ENCODE measurements at places on chromosomes 1 and 21.

GRCh38 chr1:87034351-87034750 is 119.9 kb downstream of the HS2ST1 start:
- DNase-seq: no peak

- DNase-seq: no peak
These were observed 36.5 kb upstream of the KCND3 start for GRCh38 chr1:112026016-112026415.

GRCh38 chr1:246907472-246907871 is 24.3 kb downstream of the AHCTF1 start:
- DNase-seq: peak; percentile 41

DNA sequence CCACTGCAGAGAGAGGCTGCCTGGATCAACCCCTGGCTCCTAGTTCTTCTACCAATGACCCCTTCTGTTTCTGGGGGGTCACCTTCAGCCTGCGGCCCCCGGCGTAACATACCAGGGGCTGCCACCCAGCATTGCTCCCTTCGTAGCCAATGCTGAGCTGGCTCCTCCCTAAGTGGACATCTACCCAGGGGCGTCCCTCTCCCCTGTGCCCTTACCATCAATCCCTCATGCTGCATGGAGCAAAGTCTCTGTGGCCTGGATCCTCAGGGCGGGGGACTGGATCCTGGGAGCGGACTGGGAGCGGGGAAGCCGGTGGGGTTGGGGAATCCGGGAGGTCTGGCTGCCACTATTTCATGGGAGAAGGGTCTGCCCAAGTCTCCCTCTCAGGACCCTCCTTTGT is 28.6 kb downstream of the TRIM67 start:
- DNase-seq: no peak

DNA sequence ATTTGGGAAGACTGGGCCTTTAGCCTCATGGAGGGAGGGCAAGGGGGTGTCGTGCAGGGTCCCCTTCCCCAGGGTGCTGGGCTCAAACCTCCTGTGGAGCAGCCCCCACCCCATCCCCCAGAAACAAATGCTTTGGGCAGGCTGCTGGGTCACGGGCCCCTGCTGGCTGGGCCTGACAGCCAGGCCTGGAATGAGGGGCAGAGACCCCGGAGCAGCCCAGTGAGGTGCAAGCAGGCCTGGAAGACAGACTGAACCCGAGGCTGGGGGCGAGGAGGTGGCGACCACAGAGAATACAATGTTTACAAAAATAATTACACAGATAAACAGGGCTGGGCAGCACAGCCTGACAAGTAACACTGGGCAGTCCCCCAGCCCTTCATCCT is 5.3 kb downstream of the CCDC24 start:
- no peak for DNase-seq

DNA sequence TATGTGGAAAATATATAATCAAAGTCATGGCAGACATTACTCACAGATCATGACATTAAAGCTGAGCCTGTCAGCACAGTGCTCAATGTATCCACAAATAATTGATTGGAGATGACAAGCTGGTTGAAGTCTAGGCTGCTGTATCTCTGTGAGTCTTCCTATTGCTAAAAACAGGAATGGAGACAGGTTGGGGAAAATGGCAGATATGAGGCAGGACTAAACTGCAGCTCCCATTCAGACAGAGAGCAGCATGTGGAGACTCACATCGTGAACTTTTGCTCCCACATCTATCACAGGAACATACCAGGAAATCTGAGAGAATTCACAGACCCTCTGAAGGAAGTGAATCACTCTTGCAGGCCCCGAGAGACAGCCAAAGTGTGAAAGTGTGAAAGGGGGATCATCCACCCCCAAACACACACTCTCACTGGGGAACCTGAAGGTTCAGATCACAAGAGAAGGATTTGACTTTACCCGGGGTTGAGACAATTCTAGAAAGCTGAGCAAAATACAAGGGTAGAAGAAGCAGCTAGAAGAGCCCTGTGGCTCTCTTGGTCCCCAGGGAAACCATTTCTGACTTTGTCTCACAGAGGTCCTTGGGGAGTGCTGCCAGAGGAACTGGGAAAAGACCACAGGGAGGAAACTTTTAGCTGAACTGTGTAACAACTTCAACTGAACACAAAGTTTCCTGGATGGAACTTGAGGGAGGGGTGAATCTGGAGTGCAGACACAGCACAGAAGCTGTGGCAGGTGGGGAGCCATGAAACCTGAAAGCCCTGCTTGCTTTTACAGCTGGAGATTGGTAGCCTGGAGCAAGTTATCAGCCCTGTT is 173.4 kb downstream of the S1PR1 start:
- no peak for DNase-seq

DNA sequence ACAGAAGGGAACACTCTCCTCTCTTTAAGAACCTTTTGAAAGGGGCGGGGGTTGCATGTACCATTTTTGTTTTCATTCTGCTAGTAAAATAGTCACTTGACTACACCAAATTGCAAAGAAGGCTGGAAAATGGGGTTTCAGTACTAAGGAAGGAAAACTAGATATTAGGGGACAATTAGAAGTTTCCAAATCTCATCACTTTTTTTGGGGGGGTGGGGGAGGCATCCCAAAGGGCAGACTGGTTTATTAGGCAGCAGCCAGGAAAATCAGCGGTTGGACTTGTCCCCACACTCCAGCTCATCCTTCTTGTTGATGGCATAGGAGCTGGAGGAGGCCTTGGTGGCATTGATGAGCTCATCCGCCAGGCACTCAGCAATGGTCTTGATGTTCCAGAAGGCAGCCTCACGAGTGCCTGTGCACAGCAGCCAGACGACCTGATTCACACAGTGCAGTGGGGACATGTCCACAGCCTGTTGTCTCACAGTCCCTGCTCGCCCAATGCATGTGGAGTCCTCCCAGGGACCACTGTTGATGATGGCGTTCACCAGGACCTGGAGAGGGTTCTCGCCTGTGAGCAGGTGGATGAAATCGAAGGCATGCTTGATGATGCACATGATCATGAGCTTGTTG is 1.7 kb upstream of the TMEM50B start:
- no peak for DNase-seq

- DNase-seq: no peak
These were observed 1.5 kb upstream of the TINAGL1 start for GRCh38 chr1:31574749-31575368.

- peak; percentile 80 for DNase-seq
These were observed 46.8 kb upstream of the A3GALT2 start for GRCh38 chr1:33367485-33368405.

GRCh38 chr1:10216090-10216749 is 5.8 kb downstream of the KIF1B start:
- DNase-seq: no peak

DNA sequence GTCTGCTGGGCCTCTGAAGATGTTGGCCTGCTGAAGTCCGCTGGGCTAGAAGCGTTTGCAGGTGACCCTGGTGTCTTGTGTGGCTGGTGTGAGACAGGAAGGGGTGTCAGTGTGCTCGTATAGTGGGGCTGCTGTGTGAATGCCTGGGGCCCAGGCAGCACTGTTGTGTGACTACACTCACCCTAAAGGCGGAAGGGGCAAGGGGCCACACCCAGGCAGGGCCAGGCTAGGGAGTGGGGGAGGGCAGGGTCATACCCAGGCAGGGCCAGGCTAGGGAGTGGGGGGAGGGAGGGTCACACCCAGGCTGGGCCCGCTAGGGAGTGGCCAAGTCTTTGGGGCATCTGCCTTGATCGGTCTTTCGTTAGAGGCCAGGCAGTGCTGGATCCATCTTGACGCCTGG is 25.0 kb downstream of the PDXK start:
- no peak for DNase-seq

- no peak for DNase-seq
These were observed 43.8 kb upstream of the MACF1 start for GRCh38 chr1:39160703-39161102.

DNA sequence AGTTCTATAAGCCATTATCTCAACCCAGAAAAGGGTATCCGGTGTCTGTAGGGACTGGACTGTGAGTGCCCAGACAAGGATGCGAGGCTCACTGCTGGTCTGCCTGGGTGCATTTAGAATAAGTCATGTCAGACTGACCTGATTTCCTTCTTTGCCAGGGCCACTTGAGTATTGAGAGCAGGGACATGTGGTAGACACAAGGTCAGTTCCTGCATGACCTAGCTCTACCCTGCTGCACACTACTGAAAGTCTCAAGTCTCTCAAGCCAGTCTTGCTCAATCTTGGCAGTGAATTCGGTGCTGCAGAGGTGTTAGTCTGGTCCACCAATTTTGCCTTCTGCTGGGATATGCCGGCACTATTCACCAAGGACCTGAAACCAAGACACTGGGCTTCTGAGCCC is 180.1 kb downstream of the C1orf94 start:
- no peak for DNase-seq

DNA sequence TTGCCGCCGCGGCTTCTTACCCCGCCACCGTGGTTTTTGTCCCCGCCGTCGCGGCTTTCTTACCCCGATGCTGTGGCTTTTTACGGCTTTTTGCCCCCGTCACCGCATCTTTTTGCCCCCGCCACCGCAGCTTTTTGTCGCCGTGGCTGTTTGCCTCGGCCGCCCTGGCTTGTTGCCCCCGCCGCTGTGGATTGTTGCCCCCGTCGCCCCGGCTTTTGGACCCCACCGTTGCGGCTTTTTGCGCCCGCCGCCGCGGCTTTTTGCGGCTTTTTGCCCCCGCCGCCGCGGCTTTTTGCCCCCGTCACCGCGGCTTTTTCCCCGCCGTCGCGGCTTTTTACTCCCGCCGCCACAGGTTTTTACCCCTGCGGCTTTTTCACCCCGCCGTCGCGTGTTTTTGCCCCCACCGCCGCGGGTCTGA is 3934.3 kb downstream of the SRGAP2C start:
- no peak for DNase-seq

GRCh38 chr1:77018311-77018710 is 151.0 kb downstream of the ST6GALNAC5 start:
- no peak for DNase-seq

- no peak for DNase-seq
These were observed 11.1 kb downstream of the PTPN14 start for GRCh38 chr1:214540324-214540723.
